ENCODE measurements at places on chromosomes 1 and 21.

- no peak for DNase-seq
Observed at GRCh38 chr1:186479162-186479561, 18.2 kb upstream of the PDC start.

GRCh38 chr1:169288011-169288414 lies 79.6 kb downstream of the NME7 start:
- no peak for DNase-seq

DNA sequence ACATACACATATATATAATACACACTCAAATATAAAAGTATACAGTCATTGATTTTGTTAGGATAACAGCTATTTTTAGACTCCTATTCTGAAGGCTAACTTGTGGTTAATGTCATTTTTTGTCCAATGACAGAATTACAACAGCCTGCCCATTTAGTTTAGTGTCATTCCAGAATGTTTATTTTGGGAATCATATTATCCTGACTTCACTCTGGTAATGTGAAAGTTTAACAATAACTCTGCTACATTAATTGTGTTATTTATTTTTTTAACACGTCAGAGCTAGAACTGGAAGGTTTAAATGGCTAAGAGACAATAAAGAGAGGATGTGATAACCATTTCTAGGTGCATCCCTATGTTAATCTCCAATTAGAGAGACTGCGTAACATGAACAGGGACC lies 648.1 kb downstream of the USP25 start:
- no peak for DNase-seq

- no peak for DNase-seq
Observed at GRCh38 chr1:99675292-99675691, 29.4 kb downstream of the PALMD start.

GRCh38 chr1:147245586-147246021 lies 3.1 kb downstream of the CHD1L start:
- no peak for DNase-seq

GRCh38 chr1:27589841-27590426 lies 14.0 kb downstream of the AHDC1 start:
- DNase-seq, result no peak

DNA sequence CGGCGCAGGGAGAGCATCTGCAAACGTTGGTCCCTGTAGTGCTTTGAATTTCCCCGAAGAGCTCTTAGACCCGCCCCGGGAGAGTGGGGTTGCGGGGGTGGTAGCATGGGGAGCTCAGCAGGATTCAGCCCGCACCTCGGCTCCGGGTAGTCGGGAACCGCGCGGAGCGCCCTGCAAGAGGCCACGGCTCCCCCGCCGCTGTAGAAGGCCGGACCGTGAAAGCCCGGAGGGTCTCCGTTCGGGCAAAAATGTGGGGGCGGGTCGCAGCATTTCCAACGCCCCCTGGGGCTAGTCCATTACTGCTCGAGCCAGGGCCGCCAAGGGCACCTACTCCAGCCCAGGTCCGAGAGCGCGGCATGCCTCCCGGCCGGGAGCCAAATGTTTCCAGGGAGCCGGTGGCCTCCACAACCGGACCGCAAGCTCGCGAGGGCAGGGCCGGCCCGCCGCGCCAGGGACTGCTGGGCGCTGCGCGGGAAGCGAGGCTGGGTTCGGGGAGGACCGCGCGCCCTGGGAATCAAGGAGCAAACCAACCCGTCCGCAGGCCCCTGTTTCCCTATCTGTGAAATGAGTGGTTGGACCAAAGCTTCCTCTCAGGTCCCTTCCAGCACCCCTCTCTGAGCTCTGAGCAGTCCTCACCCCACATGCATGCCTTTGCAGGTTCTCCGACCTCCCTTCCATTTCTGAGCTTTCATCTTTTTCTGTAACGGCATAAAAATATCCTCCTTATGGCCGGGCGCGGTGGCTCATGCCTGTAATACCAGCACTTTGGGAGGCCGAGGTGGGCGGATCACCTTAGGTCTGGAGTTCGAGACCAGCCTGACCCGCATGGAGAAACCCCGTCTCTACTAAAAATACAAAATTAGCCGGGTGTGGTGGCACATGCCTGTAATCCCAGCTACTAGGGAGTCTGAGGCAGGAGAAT lies 775 bp upstream of the TMEM63A start:
- DNase-seq, result peak; percentile 83

All from posterior vena cava (tissue), 2 donors.